ENCODE measurements at places on chromosomes 5 and 9.

DNA sequence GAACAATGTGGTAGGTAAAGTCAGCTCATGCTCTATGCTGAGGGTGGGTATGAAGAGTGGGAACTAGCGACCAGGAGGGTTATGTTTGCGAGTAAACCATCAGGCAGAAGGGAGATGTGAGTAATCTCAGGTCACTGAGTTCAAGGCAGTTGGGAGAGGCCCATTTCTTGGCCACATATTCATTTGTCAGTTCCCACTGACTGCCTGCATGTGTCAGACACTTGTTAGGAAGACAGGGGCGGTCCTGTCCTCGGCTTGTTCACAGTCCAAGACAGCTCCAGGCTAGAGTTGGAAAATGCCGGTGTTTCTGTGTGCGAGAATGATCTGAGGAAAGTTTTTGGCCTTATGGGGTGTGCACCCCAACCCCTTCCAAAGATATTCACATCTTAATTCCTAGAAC, 48.6 kb upstream of the GDNF start:
- no peak for DNase-seq

DNA sequence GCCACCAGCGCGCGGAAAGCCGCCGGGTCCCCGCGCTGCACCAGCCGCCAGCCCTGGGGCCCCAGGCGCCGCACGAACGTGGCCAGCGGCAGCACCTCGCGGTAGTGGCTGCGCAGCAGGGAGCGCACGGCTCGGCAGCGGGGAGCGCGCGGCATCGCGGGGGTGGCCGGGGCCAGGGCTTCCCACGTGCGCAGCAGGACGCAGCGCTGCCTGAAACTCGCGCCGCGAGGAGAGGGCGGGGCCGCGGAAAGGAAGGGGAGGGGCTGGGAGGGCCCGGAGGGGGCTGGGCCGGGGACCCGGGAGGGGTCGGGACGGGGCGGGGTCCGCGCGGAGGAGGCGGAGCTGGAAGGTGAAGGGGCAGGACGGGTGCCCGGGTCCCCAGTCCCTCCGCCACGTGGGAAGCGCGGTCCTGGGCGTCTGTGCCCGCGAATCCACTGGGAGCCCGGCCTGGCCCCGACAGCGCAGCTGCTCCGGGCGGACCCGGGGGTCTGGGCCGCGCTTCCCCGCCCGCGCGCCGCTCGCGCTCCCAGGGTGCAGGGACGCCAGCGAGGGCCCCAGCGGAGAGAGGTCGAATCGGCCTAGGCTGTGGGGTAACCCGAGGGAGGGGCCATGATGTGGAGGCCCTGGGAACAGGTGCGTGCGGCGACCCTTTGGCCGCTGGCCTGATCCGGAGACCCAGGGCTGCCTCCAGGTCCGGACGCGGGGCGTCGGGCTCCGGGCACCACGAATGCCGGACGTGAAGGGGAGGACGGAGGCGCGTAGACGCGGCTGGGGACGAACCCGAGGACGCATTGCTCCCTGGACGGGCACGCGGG, at the start of gene TERT:
Gene TERT (minus strand): TSS at position 234 of the 815 bp plus-strand sequence. CDS start 79 bp downstream, at position 155.
- no peak for DNase-seq

DNA sequence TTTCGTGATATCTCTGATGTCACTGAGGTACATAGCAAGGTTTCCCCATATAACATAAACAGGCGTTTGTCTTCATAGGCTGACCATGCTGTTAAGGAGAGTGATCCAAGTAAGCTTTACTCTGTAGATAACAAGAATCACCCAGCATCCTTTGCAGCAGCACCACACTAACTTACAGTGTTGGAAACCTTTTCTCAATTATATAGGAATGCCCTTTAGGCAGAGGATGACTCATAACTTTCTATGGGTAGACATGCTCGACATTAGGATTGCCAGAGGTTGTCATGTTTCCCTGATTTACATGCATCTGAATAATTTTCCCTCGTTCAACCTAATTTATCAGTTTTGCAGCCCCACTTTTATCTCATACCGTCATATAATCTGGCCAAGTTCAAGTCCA, 870.0 kb upstream of the CDH9 start:
- no peak for DNase-seq

GRCh38 chr5:168649306-168649705, 70.1 kb upstream of the PANK3 start:
- DNase-seq: no peak

DNA sequence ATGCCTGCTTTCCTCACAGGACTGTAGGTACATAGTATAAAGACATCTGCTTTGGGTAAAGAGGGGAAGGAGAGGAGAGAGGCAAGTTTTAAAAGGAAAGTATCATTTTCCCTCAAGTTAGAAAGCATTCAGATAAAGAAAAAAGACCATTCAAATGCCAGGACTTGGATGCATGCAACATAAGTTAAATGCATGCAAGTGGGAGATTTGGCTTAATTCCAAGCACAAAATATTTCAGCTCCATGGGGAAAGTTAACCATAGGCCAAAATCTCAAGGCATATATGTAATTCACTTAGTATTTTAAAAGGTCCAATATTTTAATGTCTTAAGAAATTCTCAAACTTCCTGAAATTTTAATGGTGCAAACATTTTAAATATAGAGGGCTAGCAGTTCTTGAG, 36.4 kb downstream of the POU5F2 start:
- no peak for DNase-seq

GRCh38 chr9:36632892-36633291, 60.2 kb downstream of the MELK start:
- DNase-seq: no peak

DNA sequence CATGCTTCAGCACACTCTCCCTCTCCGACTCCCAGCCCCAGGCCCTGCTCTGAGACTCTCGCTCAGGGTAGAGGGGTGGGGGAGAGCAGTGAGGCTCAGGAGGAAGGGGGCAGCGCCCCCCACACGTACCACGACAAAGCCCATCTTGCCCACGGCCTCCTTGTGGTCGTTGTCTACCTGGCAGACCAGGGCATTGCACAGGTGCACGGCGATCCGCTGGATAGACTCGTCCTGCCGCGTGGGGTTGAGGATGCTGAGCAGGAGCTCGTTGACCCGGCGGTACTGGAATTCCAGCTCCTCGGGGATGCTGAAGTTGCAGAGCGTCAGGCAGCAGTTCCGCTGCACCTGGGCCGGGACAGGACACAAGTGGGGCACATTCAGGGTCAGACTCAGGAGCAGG, 18.5 kb upstream of the ZDHHC12 start:
- DNase-seq: no peak

GRCh38 chr5:396531-396961, 46.4 kb upstream of the EXOC3 start:
- no peak for DNase-seq

GRCh38 chr5:133358271-133358670, 254.1 kb downstream of the FSTL4 start:
- no peak for DNase-seq

- DNase-seq: no peak
Observed at GRCh38 chr9:79026316-79026715, 545.4 kb upstream of the TLE4 start.

DNA sequence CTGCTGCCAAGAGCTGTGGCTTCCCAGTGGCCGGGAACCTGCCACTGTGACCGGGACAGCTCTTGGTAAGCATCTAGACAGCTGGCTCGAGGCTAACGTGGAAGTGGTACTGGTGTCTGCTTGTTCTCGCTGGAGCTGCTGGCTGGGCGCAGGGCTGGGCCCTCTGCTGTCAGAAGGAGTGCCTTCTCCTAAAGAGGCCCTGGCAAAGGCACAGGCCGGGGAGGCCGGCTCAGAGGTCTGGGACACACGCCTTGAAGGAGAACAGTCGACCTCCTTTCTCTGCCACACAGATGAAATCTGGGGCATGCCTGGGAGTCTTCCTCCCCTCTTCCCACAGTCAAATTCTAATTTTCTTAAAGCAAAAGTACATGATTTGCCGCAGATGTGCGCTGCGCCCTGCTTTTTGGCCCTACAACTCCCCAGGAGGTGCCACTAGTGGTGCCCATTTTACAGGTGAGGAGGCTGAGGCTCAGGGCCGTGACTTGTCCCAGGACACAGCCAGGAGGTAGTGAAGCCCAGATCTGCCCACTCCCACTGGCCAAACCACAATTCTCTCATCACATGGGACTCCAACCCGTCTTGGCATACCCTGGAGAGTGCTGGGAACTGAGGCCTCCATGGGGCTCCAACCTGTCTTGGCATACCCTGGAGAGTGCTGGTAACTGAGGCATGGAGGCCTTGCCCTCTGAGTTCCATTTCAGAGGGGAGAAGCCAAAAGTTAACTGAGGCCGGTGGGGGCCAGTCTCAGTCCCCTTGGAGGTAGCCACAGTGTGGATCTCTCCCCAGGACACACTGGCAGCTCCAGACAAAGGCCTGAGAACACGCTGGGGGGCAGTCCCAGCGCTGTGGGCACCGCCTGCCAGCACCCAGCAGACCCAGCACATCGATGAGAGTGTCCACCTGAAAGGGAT, 12.0 kb upstream of the RXRA start:
- no peak for DNase-seq

DNA sequence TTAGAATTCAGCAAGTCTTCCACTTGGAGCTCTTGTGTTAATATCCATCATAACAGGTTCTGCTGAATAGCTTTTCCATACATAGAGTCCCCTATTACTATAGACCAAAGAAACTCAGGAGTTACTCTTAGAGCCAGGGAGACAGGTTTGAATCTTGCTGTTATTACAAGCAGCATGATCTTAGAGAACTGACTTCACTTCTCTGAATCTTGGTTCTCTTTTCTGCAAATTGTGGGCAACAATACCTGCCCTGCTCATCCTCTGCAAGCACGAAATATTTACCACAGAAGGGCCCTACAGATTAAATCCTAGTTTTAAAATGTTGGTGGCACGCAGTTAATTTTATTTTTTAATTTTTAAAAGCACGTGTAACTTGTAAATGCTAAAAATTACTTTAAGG, 111.7 kb downstream of the TLR4 start:
- no peak for DNase-seq

GRCh38 chr9:133153227-133154096, 10.3 kb downstream of the GBGT1 start:
- no peak for DNase-seq

DNA sequence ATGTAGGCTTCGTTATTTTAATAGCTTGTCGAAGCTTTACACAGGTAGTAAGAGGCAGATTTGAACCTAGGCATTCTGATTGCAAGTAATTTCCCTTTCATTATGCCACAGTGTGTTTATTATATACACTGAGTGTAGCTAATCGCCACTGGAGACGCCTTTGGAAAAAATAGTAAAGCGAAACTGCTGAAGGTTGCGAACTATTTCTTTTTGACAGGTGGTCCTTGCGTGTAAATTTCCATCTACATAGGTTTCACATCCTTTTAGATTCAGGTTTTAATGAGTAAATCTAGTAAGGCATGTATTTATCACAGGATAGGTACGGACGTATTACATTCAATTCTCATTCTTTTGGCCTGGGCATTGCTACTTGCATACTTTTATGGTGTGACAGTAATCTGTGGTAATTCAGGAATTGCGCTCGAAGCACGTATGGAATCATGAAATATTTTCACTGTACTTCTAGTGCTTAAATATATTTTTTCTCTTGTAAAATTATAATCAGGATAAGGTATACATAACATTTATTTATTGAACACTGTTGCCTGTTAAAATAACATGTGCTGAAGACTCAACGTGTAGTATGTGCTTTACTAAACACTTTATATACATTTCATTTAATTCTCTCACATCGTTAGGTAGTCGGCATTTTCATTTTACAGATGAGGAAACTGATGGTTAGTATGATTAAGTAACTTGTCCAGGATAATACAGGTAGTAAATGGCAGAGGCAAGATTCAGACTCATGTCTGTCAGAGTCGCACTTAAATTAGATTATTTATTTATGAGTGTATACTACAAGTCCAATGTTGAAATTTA, 1.8 kb downstream of the MARCHF6 start:
- DNase-seq: no peak

GRCh38 chr9:131290036-131290766, 678 bp downstream of the PLPP7 start:
- no peak for DNase-seq

- no peak for DNase-seq
Observed at GRCh38 chr5:134005417-134006061, 764 bp upstream of the VDAC1 start.

DNA sequence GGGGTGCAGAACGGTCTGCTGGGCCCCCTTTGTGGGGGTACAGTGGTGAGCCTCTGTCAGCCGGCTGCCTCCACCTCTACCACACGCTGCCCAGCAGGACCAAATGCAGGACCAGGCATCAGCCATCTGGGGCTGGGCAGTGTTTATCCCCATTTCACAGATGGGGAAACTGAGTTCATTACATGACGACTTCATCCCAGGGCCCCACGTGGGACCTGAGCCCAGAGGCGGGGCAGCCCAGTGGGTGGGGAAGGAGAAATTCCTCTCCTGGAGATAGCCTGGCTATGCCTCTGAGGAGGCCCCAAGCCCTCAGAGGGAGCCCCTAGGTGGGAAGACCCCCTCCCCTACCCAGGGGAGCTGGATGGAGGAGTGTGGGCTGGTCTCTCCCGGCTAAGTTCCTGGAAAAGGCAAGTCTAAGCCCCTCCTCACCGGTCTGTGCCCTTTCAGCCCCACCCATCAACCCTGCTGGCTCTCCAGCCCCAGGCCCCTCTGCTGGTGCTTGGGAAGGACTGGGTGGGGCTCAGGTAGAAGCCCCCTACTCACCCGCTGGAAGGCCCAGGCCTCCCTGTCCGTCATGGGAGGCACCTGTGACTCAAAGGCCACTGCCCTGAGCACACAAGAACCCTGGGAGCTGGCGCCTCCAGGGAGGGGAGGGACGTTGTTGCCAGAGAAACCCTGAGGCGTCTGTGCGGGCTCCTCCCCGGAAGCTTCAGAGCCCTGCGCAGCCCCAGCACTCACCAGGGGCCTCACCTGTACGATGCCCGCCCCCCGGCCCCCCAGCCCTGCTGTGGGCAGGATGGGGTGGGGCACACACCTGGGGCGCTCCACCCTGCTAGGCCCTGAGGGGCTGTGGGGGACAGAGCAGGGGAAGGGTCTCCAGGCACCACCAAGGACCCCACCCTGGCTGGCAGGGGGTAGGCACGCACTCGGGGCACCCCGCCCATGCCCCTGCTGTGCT, 7.4 kb upstream of the CCDC187 start:
- DNase-seq: no peak

DNA sequence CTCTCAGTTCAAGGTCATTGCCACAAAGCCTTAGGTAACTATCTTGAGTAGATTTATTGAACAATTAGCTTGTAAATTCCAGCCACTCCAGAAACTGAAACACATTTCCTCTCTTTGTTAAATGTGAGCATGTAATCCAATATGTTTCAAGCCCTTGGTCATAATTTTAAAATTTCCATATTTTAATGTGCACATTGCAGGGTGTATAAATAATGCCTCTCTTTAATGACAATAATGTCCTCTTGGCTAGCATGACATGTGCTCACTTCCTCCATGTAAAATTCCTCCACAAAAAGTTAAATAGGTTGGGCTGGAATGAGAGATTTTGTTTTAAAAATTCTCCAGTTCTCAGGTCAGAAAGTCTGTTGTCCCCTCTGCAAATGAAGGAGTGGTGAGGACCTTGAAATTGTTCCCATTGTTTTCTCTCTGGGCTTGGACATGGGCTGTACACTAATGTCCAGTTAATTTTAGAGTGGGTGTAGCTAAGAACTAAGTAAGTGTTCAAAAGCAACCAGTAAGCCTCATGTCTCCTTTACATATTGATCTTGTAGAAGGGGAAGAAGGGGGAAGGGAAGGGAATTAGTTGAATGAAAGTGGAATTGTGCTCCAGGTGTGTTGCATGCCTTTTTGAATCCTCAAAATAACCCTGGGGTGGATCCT, 2.9 kb downstream of the PPP3R2 start:
- DNase-seq: no peak

All from esophagus muscularis mucosa (tissue), 4 donors.